ENCODE measurements at places on chromosomes 6 and 20. TPM values are rescaled to one million over a fixed set of nuclear protein-coding genes. Genes with fewer than 3 reads are reported as not detected.

Gene FERMT1
- 1.3 TPM for total RNA-seq

Gene TSPO2
- not detected for total RNA-seq

Gene MPIG6B
- total RNA-seq = not detected

Gene LY6G6C
- total RNA-seq = not detected

Gene FOXA2
- total RNA-seq = not detected

Gene OPN5
- not detected for total RNA-seq

Gene RALY
- 102 TPM for total RNA-seq

Gene FBXO9
- 26.7 TPM for total RNA-seq

Gene ARG1
- not detected for total RNA-seq

Gene HMGCLL1
- total RNA-seq = 5.0 TPM

Gene DOK5
- total RNA-seq = 3.1 TPM

Gene LY6G6D
- 0.90 TPM for total RNA-seq
